D721Med (cell line): ENCODE measurements at places on chromosomes 12 and 14.

GRCh38 chr12:69097619-69098368, 141.6 kb upstream of the CPSF6 start:
- no peak for DNase-seq

DNA sequence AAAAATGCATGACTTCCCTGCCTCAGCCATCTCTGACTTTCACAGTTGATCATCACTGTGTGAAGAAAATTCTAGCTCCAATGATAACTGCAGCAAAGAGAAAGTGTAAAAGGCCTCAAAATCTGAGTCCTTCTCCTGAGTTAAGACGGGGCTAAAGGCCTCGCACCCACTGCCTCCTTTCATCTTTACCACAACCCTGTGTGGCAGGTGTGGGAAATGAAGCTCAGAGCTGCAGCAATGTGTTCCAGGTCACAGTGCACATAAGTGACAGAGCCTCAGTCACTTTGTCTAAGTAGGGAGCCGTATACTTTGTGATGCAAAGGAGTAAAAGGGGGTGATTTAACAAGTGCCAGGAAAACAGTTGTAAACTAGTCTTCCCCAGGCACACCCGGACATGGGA, 144.7 kb upstream of the TMCC3 start:
- no peak for DNase-seq

DNA sequence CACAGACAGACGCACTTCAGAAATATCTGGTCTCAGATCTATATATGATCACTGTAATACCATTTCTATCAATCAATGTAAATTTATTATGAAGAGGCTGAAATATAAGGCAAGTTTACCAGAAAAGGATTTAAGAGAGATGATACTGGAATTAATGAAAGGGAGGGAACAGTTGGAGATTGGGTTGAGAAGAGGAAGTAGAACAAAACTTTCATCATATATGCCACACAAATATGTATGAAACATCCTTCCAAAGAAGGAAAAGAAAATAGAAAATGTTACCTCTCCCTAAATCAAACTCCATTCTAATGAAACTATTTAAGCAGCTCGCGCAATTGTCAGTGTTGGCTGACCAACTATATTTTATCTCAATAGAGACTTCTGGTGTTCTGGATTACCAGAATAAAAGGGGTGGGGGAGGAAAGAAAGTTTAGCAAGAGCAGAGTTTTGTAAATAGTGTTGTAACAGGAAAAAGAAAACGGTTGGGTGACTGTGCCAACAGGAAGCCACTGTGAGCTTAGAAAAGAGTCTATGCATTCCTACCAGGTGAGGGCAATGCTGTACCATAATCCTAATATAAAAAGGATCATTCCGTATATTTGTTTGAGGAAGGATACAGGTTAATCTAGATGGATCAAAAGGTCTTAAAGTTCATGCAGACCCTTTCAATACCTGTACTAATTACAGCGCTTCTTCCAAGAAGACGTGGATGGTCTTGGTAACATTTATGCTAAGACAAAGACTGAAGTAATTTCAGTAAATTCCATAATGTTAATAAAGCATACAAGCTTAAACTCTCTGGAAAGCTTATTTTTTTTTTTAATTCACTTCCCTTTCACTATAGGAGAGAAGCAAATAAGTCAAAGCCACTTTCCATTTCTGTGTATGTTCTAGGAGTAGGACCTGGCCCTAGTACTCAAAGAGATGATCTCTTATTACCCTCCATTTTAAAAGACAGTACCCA, 14.5 kb upstream of the LLPH start:
- no peak for DNase-seq

- no peak for DNase-seq
These were observed 10.1 kb downstream of the TBX3 start for GRCh38 chr12:114673901-114674250.

GRCh38 chr12:120830966-120831365, 73.2 kb downstream of the SPPL3 start:
- DNase-seq = no peak

GRCh38 chr12:56631790-56632700, 1.9 kb upstream of the BAZ2A start:
- DNase-seq = no peak

- DNase-seq = no peak
These were observed 42.1 kb downstream of the KDM2B start for GRCh38 chr12:121538699-121539061.
